SK-N-MC (cell line): ENCODE measurements at places on chromosomes 2 and 18.

- no peak for DNase-seq
These were observed 312.5 kb downstream of the RND3 start for GRCh38 chr2:150174971-150175421.

GRCh38 chr18:51621864-51622160 is 424.3 kb upstream of the MEX3C start:
- DNase-seq: no peak

- no peak for DNase-seq
These were observed 151.0 kb downstream of the INSIG2 start for GRCh38 chr2:118239284-118239683.

- no peak for DNase-seq
These were observed 67.3 kb upstream of the SPOPL start for GRCh38 chr2:138433995-138434951.

DNA sequence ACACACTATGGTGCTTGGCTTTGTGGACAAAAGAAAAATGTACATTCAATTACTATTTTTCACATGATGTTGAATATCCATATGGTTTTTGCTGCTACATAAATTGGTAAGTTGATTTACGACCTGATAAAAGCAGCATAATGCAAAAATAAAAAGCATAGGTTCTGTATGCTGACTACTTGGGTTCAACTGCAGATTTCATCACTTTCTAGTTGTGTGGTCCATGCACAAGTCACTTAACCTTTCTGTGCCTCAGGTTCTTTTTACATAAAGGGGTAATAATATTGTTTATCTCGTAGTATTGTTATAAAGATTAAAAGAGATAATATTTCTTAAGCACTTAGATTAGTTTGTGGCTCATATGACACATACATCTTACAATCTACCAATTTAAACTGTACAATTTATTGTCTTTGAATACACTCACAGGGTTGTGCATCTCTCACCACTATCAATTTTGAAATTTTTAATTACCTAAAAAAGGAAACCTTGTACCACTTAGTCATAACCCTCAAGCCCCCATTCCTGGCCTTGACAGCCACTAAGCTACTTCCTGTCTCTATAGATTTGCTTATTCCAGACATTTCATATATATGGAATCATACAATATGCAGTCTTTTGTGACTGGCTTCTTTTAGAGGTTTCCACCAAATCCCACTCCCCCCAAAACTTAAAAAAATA is 1443.9 kb downstream of the SUCLG1 start:
- DNase-seq: no peak

DNA sequence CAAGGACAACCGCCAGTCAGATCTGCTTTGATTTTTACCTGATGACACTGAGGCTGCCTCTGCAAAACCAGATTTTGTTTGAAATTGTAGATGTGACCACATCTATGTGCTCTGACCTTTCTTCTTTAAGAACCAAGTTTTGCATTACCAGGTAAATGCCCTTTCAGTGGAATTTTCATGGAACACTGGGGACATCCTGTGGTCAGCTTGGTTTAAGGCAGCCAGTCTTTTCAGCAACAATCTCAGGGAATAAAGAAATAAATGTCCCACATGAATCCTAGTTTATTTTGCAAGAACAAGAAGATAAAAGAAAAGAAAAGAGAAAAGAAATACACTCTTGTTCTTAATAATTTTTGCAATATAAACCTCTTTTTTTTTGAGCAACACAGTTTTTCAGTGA is 90.6 kb downstream of the POU3F3 start:
- no peak for DNase-seq

DNA sequence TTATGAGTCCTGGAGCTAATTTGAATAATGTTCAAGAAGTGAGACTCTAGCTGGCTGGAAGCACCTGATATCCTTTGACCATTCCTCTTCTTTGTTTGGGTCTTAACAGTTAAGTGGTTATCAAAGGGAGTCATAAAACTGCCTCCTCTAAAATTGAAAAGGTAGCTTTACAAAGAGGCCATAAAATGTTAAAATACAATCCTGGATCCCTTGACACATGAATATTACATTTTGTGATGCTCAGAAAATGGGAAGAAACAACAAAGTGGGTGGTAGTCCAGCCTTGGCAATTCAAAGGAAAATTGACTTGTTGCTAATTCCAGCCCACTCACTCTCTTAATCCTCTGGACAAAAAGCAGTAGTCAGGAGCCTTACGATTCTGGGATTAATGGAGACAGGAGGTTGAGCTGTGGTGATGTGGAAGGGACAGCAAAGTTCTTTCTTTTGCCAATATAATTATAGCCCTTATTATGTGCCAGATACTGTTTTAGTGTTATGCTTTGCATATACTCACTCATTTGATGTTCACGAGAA is 339.2 kb downstream of the PDE11A start:
- no peak for DNase-seq

DNA sequence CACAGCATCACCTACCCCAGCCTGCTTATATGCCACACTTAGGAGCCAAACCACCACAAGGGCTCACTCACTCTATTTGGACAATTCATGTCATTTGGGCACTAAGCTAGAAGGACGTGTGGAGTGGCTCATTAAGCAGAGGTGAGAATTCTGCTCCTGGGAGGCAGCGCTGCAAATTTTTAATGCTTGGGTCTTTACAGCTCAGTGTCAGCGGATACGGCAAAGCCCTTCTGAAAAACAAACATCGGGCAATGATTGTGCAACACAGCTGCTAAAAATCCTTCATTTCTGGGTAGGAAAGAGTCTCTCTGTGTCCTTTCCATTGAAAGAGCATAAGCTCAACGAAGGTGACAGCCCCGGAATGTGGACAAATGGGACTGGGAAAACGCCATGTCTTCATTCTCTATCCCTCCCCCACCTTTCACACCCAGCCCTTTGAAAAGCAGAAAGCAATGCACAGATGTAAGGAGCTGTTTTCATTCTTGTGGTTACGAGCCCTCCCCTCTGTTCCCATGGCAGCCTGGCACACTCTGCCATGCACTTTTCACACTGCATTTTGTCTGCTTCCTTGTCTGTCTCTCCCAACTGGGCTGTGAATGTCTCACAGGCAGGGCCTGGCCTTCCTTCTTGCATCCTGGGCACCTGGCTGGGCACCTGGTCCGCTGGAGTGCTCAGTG is 16.0 kb downstream of the TMEM177 start:
- DNase-seq: no peak

DNA sequence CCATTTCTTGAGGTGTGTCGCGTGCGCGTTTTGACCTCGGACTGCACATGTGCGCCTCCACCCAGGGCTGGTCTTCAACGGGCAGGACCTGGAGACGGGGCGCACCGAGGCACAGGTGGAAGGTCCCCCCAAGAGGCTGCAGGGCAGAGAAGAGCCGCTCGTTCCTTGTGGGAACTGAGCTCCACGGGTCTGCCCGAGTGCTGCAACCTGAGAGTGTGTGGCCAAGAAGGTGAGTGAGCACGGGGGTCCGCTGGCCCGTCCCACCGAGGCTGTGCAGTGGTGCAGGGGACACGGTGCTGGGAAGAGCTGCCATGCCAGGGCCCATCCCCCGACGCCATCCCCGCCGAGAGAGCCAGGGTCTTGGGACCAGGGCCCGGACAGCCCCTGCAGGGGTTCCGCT is 268.3 kb downstream of the GALR1 start:
- no peak for DNase-seq

DNA sequence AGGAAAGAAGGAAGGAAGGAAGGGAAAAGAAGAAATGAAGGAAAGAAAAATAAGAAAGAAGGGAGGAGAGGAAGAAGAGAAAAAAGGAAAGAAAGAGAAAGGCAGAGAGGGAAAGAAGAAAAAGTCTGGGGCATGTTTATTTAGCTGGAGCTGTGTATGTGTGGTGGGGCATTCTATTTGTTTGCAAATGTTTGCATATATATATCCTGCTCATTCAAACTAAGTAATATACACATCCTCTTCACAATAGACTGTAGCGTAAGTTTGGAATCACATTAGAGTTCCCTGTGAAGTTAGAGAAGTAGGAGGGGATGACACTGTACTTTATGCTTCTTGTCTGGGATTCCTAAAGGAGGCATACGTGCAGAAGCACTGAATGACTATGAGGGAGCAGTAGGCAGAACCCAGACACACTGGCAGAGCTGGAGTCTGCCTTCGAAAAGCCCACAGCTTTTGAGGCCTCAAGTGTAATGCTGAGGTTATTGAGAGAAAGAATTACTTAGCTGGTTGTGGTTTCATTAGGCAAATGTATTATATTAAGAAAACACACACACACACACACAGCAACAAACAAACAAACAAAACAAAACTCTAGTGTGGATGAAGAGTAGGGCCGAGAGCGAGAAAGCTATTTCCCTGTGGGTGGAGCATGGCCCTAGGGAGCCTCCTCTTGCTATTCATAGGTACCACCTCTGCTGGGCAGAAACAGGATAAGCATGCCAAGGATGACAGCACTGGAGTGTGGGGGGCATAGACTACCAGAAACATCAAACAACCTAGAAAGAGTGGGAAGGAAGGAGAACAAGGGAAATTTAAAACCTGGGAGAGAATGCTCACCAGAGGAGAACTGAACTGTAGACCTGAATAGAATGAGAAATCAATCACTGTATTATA is 905.1 kb upstream of the NXPH2 start:
- DNase-seq: no peak

DNA sequence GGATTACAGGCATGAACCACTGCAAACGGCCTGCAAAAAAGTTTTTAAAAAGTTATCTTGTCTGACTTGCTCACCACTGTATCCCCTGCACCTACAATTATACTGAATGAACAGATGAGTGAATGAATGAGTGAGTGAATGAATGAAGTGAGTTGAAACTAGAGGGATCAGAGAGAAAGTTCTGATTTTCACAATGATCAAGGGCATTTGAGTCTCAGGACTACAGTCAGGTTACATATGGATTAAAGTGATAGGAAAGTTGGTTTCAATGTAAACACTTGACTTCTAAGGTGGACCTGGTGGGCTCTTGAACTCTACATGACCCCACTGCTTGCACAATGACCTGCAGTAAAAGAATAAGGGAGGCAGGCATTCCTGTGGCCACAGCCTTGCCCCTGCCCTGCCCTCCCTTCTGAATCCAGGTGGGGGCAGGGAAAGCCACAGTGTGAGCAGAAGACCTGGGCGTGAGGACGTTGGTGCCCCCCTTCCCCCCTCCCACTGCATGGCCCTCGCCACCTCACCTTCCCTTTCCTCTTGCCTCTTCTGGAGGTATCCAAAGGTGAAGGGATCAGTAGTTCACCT is 10.7 kb downstream of the C2orf80 start:
- DNase-seq: no peak

- no peak for DNase-seq
These were observed 44.2 kb downstream of the FARSB start for GRCh38 chr2:222611684-222612083.

DNA sequence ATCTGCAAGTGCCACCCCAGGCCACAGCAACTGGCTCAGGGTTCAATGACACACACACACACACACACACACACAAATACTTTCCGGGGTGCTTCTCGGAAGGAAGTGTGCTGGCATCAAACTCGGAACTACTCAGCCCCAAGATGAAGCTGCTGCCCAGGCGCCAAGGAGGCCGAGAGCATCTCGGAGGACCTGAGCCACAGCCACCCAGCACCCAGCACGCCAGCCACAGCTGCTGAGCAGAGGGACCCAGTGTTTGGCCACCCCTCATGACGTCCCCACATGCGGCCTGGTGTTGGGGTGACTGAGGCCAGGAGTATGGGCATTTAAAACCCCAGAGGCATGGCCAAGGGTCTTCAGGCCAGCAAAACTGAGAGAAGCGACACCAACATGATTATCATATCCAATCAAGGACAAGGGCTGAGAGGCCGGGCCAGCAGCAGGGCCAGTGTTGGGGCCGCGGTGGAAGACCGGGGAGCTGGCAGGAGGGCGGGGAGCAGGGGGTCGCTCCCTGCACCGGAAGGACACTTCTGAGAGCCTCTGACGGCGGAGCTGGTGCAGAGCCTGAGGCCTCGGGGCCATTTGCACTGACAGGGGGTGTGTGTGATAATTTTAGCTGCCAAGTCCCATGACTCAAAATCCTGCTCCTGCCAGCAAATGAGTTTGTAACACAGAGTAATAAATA is 61.8 kb downstream of the BIN1 start:
- no peak for DNase-seq

DNA sequence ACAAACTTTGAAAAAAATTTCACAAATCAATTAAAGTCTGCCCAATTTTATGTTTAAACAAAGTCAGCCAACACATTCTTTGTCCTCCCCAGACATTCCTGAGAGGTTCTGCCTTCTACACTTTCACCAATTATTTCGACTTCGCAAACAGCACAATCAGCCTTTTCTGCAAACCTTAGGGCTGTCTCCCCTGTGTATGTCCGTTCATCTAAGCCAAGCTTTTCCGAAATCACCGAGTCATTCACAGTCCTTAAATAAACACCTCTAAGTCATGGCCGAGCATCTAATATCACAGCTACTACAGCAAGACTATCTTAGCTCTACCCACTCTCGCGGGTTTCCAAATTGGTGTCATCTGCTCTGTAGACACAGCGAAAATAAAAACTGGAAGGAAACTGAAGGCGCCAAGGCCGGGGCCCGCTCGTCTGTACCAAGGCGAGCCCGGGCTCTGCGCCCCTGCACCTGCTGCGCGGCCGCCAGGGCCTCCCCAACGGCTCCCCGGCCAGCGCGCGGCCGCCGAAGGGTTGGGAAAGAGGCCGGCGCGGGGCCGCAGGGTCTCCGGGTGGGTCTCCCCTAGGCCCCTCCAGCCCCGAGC is 730 bp downstream of the ODC1 start:
- no peak for DNase-seq

- peak; percentile 48 for DNase-seq
These were observed 4.5 kb downstream of the ZFP36L2 start for GRCh38 chr2:43221763-43222474.

GRCh38 chr2:190320696-190321095 is 1.1 kb upstream of the HIBCH start:
- DNase-seq: no peak

- no peak for DNase-seq
These were observed 433.2 kb upstream of the MEX3C start for GRCh38 chr18:51630706-51631105.

GRCh38 chr2:215479121-215479520 is 43.3 kb upstream of the FN1 start:
- no peak for DNase-seq

- no peak for DNase-seq
These were observed 23.7 kb downstream of the CENPO start for GRCh38 chr2:24816884-24817283.

DNA sequence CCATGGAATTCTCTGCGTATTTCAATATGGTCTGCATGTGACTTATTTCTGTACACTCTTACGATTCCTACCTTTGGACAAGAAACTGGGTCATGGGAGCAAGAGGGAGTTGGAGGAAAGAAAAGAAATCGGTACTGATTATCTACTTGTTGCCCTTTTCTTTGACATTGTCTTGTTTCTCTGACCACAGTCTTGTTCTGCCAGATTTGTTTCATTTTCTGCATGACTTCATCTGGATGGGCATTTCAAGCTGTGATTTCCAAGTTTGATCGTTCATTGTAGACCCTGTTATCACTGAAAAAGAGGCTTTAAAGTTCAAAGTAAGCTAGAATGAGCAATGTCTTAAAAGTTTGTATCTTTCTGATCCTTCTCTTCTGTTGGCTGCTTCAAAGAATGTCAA is 2186.3 kb upstream of the CELF4 start:
- DNase-seq: no peak
